Right lobe of liver (tissue), 6 donors: ENCODE measurements at places on chromosomes 7 and 10. TPM values are rescaled to one million over a fixed set of nuclear protein-coding genes. Genes with fewer than 3 reads are reported as not detected.

Gene MPP7
- total RNA-seq = 1.9 TPM

DNA sequence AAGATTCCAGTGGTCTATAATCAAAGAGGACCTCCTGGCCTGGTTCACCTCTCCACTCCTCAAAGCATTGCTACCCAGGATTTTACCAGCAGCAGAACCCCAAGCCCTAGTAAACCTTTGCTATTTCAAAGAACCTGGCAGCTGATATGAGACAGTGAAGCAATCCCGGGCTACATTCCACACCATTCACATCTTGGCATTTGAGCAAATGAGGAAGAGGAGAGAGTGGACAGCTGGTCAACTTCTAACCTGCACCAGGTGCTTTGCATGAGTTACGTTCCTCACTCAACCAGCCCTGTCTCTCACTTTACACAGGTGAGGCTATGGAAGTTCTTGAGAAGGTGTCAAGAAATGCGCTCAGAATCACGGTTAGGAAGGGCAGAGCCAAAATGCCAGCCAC lies 1.1 kb downstream of the CCDC3 start:
- DNase-seq = peak; percentile 47

Gene TMEM236
- total RNA-seq = 0.12 TPM

Gene NCF1
- total RNA-seq = 4.8 TPM

Gene HOXA3
- total RNA-seq = not detected

DNA sequence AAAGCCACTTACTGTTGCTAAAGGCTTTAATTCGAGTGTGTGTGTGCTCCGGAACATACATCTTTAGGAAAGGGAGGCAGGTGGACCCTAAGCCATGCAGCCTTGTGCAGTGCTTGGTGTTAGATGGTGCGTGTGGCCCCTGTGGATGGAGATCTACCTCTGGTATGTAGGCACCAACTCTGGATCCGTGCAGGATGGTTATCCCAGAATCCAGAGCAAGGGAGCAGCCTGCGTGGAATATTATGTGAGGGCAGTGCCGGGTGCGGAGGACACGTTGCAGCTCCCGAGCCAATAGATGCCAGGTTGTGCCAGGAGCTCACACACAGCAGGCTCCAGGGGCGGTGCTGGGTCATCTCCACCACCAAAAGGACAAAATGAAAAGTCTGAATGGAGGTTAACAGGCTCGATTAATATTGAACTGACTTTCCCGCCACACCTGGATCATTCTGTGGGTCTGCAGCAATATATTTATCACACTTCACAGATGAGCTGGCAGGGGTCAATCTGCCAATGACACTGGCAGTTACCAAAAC lies 143.0 kb upstream of the NPS start:
- no peak for DNase-seq

- DNase-seq = peak; percentile 71
These were observed 9.0 kb downstream of the SKIDA1 start for GRCh38 chr10:21516242-21517131.

DNA sequence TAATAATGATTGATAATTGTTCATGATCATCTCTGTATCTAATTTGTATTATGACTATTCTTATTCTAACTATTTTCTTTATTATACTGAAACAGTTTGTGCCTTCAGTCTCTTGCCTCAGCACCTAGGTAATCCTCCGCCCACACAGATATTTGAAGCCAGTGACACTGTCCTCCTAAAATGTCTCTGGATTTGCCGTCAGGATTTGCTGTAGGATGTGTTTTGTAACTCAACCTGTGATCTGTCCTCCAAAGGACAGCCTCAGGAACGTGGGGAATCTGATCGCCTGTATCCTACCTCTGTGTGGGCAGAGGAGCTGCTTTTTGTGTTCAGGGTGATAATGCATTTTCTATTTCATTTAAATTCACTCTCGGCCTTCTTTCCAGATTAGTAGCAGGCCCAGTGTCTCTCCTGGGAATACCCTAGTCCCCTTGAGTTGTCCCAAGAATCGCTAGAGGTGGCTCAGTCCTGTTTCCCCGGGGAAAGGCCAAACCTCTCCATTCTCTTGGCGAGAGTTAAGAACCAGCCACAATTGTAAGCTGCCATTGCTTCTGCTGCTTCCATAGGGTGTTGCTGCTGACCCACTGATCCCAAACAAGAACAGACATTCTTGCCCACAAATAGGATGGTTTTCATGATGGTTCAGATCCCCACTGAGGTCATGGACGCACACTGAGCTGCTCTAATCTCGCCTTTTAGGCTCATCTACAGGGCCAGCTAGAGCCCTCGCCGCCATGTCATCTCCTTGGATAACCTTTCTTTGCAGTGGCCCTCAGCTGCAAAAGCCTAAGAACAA lies 136.2 kb upstream of the KCNMA1 start:
- no peak for DNase-seq

DNA sequence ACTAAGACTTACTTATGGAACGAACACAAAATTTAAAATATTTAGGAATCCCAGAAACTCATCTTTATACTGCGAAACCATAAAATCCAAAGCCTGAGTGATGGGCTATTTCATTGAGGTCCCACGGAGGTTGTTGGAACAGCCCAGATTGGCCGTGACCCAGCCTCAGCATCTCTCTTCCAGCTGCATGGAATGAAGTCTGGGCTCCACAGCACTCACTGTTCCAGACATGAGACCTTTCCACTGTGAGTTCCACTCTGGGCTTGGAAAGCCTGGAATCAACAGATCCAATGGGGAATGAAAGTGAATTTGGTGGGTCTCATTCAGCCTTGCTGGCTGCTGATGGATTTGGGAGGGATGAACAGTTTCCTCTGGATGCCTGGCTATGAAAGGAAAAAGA lies 184.9 kb downstream of the EMX2 start:
- DNase-seq = no peak

DNA sequence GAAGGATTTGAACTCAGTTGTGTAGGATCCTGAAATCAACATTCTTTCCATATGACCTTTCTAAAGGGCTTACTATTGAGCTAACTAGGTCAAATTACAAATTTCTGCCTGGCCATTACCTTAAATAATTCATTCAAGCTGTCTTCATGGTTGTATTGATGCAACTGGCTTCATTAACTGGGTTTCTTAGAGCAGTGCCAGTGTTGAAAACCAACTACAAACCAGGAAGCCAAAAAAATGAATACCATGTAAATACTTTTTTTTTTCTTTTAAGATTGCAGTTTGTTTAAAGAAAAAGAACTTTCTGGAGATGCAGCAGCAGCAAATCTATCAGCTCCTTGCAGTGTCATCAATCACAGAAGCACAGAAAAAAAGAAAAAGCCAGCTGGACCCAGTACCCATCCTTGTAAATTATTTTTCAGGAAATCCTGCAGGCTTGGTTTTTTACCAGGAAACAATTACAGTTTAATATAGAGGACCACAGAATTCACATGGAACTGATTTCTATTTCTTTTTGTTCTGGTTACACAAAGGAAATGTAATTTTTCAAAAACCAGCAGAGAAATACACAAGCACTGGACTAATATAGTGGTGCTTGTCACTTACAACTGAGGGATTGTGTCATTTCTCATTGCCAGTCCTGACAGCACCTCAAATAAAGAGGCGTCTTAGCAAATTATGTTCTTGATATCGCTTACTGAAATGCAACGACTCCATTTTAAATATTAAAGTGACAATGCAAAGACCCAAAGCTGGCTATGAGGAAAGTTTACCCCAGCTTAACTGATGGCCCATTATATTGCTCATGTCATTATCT lies 131.9 kb downstream of the TMEM26 start:
- no peak for DNase-seq

DNA sequence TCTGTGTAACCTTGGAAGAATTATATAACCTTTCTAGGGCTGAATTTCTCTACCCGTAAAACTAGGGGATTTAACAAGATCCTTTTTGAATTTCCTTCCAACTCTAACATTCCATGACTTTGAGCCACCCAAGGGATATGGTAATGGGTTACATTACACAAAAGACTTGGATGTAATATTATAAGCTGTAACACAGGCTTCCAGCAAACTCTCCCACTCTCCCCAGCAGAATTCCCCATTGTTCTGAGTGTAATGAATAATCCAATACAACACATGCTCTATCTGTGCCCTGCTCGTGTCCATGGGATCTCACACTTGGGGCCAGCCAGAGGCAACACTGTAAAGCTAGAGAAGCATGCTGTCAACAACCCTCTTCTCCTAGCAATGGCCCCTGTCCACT lies 790.6 kb upstream of the AUTS2 start:
- DNase-seq = no peak

GRCh38 chr7:133699386-133699785 lies 427.8 kb upstream of the LRGUK start:
- DNase-seq = no peak

DNA sequence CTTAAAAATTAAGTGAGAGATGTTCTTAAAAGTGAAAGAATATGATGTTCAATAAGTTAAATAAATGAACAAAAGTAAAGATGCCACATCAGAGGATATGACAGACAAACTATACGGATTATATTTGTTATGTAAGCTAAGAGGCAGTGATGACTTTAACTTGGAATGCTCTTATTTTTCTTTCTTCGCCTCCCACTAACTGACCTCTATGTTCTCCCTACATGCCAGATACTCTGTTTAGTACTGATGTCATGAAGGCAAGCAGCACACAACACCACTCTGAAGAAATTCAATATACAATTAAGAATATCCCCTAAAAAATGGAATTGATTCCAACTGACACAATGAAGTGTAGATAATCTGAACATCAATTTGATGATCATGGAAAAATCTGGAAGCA lies 223.4 kb downstream of the DOCK4 start:
- no peak for DNase-seq

DNA sequence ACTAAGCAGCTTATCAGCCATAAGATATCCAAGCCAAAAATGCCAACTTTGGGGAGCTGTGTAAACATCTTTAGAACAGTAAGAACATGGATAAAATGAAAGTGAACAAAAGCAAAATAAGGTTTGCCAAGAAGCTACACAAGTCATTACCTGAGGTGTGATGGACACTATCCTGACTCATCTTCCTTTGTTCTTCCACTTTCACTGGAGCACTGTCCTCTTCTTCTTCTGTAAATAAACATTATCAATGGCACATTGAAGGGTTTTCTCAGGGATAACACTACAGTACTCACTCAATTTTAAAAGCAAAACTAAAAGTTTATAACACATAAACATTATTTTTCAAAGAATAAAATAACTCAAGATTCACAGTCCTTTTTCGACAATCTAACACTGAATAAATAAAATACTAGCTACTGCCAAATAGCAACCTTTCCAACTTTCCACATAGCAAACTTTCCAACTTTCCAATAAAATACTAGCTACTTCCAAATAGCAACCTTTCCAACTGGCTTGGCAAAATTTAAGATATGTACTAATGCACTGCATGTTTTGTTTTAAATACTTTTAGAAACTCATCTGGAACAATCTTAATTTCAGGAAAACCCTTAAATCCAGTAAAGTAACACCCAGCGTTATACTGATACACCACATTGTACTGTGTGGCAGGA lies 174.1 kb downstream of the SKAP2 start:
- no peak for DNase-seq

Gene ACTA2
- 127 TPM for total RNA-seq

Gene DDIT4
- 58.4 TPM for total RNA-seq

DNA sequence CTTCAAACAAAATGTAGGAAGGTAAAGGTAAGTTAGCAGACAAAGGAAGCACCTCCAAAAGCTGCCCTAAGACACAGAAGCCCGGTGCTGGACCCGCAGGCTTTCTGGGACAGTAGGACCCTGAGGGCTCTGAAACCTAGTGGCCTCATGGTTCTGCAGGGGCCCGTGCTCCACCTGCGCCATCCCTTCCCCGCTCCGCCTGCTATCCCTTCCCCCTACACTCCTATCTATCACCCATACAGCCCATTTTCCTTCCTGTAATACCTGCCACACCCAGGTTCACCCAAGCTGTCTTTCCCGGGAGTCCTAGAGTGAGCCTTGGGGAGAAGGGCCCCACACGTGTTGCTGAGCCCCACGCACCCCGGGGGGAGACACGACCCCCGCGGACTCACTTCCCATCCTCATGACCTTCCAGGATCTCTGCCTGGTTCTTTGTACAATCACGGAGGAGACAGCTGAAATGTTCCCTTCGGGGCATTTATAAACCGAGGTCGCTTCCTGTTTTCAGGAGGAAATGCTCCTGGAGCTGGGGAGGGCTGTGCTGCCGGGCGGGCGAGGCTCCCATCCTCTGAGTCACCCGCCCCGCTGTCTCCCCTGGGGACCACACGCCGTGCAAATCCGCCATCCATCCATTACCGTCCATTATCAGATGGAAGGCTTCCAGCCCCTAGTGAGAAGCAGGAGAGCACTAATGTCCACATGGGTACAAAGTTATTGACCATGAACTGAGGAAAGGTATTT lies 251.7 kb upstream of the PITRM1 start:
- no peak for DNase-seq

GRCh38 chr10:78776756-78777155 lies 292.0 kb upstream of the ZMIZ1 start:
- DNase-seq = no peak

Gene OR2A42
- total RNA-seq = not detected

GRCh38 chr7:112159351-112159750 lies 46.8 kb downstream of the DOCK4 start:
- DNase-seq = no peak

DNA sequence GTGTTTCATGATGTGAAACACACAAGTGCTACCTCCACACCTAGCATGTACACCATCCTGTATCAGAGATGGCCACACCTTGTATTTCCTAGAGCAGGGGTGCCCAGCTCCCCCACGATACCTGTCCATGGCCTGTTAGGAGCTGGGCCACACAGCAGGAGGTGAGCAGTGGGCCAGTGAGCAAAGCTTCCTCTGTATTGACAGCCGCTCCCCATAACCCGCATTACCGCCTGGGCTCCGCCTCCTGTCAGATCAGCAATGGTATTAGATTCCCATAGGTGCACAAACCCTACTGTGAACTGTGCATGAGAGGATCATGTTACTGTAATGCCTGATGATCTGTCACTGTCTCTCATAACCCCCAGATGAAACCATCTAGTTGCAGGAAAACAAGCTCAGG lies 145.6 kb upstream of the RNF32 start:
- no peak for DNase-seq

GRCh38 chr10:14751014-14751896 lies 23.4 kb downstream of the FAM107B start:
- DNase-seq = no peak

Gene ARHGEF5
- total RNA-seq = 17.6 TPM

DNA sequence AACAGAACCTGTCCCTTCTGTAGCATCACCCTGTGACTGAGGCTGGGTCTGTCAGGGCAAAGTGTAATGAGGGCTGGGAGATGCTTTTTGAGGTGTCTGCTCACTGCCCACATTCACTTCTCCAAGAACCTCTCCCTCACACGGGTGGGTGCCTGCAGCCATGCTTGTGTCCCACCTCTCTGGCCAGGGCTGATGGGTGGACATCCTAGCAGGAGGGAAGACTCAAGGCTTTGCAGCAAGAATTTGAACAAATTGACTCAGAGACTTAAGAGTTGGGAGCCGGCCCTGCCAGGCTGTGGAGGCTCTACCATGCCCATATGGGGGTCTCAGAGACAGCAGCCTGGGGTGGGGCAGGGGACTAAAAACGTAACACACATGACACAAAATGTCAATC lies 33.4 kb downstream of the GOLGA7B start:
- no peak for DNase-seq

Gene PKD2L1
- not detected for total RNA-seq

- no peak for DNase-seq
These were observed 102.3 kb downstream of the SLC25A13 start for GRCh38 chr7:96219378-96220130.

GRCh38 chr10:127148933-127149220 lies 47.5 kb downstream of the INSYN2A start:
- DNase-seq = no peak
